ENCODE measurements at places on chromosomes 12 and 14.
A peak's percentile ranks its signal among the peaks of the same experiment; 100 is the strongest.

DNA sequence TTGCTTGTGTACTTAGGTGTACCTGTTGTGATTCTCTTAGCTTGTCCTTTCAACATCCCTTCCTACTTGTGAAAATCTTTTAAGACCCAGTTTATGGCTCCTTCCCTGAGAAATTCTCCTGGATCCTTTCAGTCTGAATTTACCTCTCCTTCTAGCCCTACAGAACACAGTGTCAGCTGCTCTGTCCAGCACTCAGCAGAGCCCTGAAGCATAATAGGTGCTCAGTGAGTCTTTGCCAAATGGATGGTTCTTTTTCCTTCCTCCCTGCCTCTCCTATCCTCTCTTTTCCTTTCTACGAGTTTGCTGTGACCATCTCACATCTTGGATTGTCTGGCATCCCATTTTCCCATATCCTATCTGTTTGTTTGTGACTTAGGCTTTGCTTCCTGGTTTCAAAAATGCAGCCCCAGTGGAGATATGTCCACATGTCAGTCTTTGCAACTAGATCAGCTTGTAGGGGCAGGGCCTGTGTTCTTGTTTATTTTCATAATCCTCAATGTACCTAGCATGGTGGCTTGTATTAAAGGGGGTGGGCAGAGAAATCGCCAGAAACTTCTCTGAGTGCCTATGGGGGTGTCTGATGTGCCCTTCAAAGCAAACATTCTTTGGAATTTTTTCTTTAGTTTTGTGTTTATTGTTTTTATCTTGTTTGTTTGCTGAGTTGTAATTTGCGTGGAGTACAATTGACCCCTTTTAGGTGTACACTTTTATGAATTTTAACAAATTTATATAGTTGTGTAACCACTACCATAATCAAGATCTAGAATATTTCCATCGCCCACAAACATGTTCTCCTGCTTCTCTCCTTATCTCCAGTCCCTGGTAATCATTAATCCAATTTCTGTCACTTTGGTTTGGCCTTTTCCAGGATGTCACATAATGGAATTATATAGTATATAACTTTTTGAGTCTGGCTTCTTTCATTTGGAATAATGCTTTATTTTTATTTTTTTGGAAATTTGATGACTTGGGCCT, 62.8 kb downstream of the SMOC1 start:
- no peak for DNase-seq

- no peak for DNase-seq
Observed at GRCh38 chr12:70427611-70428010, 61.5 kb downstream of the KCNMB4 start.

- DNase-seq, result no peak
Observed at GRCh38 chr12:18382236-18382885, 121.0 kb downstream of the PIK3C2G start.

GRCh38 chr14:36655963-36656686, 5.5 kb upstream of the PAX9 start:
- no peak for DNase-seq

GRCh38 chr12:52232203-52232673, 805 bp upstream of the KRT7 start:
- DNase-seq, result peak; percentile 79

DNA sequence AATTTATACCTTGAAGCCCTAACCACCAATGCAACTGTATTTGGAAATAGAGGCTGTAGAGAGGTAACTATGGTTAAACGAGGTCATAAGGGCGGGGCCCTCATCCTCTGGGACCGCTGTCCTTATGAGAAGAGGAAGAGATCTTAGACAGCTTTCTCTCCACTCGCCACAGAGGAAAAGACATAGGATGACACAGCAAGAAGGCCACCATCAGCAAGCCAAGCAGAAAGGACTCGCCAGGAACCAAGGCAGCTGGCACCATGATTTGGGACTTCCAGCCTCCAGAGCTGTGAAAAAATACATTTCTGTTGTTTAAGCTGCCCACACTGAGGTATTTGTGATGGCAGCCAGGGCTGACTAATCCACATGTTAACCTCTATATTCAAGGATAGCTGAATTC, 30.4 kb upstream of the BCAT1 start:
- DNase-seq, result no peak

- no peak for DNase-seq
Observed at GRCh38 chr12:31887109-31887811, 72.0 kb upstream of the RESF1 start.

- DNase-seq, result no peak
Observed at GRCh38 chr12:130097342-130097741, 64.9 kb upstream of the FZD10 start.

- no peak for DNase-seq
Observed at GRCh38 chr12:53365245-53365904, 14.6 kb upstream of the SP1 start.

DNA sequence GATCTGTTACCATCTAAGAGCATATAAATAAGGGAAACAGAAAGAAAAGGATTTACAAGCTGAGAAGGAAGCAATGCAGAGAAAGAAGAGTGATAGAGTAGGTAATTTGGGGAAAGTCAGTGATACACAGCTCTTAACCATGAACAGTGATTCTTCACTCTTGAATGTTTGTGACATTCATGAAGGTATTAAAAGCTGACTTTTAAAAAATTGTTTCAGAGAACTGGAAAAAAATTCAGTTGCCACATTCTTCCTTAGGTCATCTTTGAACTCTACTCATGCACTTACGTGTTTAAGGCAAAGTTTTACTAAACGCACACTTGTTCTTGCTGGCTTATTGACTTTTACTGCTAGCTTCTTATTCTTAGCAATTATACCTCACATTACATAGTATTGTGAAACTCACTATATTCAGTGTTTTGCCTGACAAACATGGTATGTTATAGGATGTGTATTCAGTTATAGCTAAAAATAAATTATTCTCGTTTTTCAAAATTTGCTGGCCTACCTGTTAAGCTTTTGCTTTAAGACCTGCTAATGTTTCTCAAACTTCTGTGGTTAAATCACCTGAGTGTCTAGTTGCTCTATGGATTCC, 10.9 kb downstream of the HIF1A start:
- DNase-seq, result no peak

- no peak for DNase-seq
Observed at GRCh38 chr12:9372202-9372601, 164.0 kb upstream of the PZP start.

DNA sequence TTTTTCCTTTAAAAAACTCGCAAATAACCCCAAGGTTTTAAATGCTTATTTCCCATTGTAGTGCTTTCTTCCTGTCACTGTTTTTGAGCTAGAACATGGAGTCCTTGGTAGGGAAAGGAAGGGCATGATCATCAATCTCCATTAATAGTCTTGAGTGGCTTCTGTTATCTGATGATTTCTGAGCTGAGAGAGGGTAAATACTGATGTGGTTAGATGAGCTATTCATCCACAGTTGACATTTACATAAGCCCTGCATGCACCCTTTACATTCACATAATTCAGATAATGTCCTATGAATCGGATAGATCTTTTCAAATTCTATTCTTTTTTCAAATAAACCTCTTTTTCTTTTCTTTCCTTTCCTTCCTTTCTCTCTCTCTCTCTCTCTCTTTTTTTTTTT, 81.4 kb downstream of the NTN4 start:
- DNase-seq, result peak; percentile 2

DNA sequence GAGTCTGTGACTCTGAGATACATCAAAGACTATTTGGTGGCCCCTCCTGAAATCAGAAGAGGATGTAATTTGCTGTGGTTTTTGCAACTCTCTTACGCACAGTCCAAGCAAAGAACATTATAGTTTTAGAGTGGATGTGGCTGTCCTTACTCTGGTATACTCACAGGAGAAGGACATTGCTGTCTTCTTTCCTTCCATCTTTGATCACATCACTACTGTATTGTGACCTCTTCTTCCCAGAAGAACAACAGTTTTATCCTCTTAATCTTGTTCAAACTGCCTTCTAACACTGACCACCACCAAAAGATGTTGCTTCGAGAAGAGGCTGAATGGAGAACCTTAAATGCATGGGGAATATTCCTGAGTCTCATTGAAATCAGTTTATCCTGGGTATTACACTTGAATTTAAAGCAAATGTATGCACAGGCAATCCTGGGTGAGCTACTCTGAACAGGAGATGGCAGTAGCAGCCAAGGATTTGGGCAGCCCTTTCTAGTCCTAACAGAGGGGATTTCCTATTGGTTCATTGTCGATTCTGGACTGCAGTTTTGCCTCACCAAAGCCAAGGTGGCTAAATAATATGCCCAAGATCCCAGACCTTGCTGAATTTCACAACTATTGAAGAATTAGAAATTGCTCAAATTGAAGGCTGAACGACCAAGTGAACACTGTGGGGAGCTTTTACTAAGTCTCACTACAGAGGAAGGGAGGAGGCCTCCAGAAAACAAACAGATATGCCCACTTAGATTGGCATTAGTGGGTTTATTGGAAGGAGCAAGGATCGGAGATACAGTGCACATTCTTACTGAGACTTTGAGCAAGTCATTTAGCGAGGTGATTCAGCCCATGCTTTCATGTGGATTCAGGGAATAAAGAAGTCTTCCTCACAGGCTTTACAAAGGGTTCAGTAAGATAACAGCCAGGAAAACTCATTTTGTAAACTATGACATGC, 282.8 kb downstream of the PAWR start:
- no peak for DNase-seq

GRCh38 chr12:126198966-126199692, 1133.9 kb downstream of the AACS start:
- DNase-seq, result no peak

GRCh38 chr12:109009766-109010165, 11.1 kb downstream of the SVOP start:
- DNase-seq, result no peak

- DNase-seq, result no peak
Observed at GRCh38 chr12:64992116-64992515, 129.0 kb downstream of the WIF1 start.

DNA sequence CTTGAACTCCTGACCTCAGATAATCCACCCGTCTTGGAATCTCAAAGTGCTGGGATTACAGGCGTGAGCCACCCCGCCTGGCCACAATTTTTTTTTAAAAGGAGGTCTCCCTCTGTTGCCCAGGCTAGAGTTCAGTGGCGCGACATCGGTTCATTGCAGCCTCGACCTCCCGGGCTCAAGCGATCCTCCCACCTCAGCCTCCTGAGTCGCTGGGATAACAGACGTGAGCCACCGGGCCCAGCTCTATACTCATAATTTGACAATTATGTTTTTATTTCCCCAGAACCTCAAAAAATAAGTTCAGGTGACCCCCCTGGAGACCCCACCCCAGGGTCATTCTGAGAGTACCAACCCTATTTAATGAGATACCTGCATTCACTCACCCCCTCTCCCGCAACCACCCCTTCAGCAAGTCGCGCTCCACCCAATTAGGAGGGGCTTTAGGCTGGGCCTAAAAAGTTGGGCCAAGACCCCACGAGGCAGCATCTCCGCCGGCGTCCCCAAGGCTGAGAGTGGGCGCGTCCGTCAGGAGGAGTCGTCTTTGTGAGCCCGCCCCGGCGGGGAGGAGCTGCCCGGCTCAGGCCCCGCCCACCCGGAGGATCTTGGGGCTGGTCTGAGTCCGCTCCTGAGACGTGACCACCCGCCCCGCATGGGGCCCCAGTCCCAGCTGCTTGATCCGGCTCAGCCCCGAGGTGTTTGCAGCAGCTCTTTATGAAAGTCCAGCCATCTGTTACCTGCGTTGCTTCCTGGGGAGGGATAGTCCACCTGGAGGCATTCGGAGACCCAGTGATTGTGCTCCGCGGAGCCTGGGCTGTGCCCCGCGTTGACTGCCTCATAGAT, at the start of gene ANKRD33:
TSS of gene ANKRD33 (plus strand) at position 628 of the 840 bp plus-strand sequence. CDS start at position 712, 84 bp downstream.
- no peak for DNase-seq

DNA sequence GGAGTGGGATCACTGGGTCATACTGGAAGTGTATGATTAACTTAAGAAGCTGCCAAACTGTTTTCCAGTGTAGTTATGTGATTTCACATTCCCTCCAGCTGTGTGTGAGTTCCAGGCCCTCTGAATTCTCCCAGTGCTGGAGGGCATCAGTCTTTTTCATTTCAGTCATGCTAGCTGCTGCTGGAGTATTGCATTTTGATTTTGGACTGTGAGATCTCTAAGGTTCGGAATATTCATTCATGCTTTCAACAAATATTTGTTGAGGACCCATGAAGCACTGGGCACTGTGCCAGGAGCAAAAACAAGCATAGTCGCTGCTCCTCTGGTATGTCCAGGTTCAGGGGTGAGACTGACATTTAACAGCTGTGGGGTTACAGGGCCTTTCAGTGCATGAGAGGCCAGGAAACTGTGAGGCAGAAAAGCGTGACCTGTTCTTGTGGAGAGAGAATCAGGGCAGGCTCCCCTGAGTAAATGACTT, 133.2 kb downstream of the SCARB1 start:
- peak; percentile 60 for DNase-seq

- DNase-seq, result no peak
Observed at GRCh38 chr14:92582706-92583452, 69.3 kb downstream of the RIN3 start.

DNA sequence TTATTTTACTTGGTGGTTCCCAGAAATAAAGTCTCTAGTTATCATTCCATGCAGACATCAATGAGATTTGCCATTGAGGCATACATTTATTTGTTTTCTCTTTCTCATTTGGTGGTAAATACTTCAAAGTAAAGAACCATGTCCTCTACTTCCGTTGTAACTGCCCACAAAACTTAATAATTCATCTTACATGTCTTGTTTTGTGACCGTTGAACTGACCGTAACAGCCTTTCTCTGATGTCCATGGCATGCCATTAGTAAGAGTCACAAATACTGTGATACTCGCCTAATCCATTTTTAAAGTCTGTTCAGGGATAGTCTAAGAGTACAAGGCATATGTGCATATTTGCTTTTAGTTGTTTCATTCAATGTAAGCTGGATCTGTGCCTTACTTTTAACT, 145.3 kb downstream of the ETV6 start:
- no peak for DNase-seq

DNA sequence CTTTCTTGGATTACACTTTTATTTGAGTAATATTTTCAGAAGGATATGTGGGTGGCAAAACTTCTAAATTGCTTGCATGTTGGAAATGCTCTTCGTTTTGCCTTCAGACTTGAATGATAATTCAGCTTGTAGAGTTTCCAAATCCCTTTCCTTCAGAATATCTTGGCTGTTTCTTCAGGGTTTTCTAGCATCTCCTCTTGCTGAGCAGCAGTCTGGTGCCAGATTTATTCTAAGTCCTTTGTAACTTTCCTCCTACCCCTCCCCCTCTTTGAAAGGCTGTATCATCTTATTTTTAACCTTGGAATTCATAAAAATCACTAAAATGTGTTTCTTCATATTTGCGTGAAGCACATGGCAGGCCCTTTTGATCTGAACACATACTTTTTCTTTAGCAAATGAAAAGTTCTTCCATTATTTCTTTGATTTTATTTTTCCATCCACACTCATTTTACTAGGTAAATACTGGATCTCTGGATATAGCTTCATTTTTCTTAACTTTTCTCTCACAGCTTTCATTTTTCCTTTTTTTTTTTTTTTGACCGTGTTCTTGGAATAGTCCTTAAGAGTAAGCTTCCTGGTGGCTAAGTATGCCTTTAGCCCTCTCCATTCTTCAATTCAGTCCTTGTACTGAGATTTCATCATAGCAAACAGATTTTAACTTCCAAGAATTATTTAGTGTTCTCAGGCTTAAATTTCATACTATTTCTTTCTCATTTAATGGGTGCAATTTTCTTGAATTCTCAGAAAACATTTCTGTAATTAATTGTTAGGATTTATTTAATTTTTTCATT, 102.0 kb downstream of the SLC38A4 start:
- DNase-seq, result no peak

- DNase-seq, result no peak
Observed at GRCh38 chr14:97052001-97052400, 254.8 kb downstream of the VRK1 start.

All from NCI-H345 (cell line).